ENCODE measurements at places on chromosomes 2 and 18.
A peak's percentile ranks its signal among the peaks of the same experiment; 100 is the strongest.

- no peak for DNase-seq
Observed at GRCh38 chr18:74146756-74147155, 878 bp downstream of the FBXO15 start.

GRCh38 chr2:68366083-68366560 is 1.0 kb downstream of the PLEK start:
- no peak for DNase-seq

DNA sequence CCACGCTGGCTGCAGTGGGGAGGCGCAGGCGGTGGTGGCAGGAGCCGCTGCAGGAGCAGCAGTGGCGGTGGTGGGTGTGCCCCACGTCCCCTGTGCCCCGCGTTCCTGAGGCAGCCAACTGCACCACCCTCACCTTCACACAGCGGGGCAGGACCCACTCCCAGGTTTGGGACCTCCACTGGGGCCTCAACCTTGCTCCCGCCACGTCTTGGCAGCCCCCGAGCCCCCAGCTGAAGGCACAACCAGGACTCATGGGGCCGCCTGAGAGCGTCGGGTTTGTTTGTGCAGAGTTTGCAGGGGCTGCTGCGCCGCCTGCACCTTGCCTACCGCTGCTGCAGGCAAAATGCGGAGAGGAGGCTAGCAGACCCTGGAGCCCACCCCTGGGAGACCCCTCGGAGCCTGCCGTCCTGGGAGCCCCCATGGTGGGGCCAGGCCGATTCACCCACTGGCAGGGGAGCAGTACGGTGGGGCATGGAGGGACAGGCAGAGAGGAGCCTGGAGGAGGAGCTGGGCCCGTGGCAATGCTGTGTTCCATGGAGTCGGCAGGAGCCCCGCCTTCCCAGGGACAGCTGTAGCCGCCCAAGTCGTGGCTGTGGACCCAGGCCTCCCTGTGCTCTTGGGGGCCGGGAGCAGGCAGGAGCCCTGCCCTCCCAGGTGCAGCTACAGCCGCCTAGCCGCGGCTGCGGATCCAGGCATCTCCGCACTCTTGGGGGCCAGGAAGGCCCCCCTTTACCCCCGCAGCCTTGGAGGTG is 14.7 kb upstream of the EML6 start:
- DNase-seq = no peak

- no peak for DNase-seq
Observed at GRCh38 chr2:159497256-159497655, 119.1 kb downstream of the BAZ2B start.

DNA sequence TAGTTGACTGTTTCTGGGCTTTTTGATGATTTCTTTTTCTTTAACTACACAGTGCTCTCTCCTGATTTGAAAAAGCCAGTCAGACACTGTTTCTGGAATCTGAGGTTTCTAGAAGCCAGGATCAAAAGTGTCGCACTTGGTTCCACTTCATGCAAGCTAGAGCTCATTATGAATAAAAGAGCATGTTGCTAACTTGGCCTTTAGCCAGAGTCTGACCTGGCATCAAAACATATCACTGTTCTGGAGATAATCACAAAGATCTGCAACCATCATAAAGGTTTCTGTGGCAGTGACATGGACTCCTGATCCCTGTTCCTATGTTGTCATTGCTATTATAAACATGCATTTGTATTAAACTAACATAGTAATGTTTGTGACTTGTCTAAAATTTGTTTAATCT is 76.1 kb upstream of the MAPRE2 start:
- DNase-seq = no peak

DNA sequence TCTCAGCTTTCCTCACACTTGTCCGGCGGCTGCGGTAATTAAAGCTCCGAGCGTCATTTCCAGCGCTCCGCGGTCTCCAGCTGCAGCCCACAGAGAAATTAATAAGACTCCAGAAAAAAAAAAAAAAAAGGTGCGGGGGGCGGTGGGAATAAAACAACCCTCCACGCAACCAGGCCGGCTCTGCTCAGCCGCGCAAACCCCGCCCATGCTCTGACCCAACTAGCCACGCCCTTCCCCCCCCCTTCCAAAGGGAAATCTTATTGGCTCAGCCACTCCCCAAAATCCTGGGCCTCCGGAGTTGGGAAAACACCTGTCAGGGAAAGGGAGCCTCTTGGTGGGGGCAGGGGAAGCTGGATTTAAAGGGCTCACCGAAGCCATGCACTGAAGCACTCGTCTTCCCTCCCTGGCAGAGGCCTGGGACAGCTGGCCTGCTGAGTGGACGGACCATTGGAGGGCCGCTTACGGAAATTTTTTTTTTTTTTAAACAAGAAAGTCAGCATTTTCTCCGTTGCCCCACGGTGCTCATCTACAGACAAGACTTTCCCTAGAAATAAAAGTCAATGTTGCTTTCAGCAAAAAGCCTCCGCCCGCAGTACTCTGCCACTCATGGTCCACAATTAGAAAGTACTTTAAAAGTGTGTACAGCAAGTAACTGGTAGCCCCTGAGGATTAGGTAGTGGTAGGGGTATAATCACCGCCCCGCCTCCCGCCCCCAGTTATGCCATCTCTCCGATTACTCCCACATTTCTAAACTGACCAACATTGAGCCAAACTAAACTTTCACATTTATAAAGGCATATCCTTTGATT is 674 bp upstream of the ERBB4 start:
- peak; percentile 64 for DNase-seq

GRCh38 chr2:69466728-69467127 is 29.5 kb upstream of the NFU1 start:
- DNase-seq = no peak

DNA sequence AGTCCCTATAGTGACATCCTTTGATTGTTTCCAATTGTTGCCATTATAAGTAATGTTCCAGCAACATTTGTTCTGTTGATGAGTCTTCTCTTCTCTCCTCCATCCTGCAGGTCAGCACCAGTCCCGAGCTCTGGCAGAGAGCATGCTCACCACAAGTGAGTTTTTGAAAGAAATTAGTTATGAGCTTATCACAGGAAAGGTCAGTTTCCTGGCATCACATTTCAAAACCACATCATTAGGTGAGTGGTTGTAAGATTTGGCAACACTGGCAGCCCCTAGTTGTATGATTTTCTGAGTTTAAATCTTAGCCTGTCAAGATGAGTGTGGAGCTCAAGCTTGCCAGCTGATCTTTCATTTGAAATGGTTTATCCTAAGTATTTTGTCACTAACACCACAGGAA is 149.6 kb downstream of the ESCO1 start:
- DNase-seq = no peak

GRCh38 chr18:49227441-49228165 is 232.8 kb downstream of the DYM start:
- DNase-seq = no peak

GRCh38 chr2:40138314-40138713 is 313.6 kb downstream of the SLC8A1 start:
- no peak for DNase-seq

- no peak for DNase-seq
Observed at GRCh38 chr18:45775743-45776142, 49.7 kb upstream of the SIGLEC15 start.

DNA sequence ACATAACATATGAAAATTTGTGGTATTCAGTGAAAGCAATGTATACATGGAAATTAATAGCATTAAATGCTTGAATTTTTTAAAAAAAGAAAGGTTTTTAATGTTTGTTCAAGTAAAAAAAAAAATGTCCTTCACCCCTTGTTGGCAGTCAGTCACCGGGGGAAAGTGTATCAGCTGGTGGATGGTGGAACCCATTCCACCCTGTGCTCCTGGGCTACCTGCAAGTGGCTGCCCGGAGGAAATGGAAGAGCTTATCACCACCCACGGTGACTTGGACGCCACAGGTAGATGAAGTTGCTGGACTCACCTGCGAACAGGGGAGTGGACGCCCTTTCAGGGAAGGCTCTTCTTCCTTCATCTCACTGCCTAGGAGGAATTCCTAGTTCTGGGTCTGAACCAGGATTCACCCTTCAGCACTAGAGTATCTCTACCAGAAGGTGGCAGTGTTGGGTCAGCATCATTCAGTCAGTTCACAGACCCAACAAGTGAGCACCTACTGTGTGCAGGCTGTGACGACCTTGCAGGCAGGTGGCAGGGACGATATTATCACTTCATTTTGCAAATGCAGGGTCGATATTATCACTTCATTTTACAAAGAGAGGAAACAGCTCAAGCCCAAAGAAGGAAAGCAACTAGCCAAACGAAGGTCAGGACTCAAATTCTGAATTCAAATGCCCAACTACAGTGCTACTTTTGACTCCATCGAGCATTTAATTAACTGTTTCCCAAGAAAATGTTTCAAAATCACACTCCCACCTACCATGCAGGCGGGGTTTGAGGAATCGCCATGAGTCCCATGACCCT is 35.8 kb downstream of the CIB4 start:
- peak; percentile 64 for DNase-seq

DNA sequence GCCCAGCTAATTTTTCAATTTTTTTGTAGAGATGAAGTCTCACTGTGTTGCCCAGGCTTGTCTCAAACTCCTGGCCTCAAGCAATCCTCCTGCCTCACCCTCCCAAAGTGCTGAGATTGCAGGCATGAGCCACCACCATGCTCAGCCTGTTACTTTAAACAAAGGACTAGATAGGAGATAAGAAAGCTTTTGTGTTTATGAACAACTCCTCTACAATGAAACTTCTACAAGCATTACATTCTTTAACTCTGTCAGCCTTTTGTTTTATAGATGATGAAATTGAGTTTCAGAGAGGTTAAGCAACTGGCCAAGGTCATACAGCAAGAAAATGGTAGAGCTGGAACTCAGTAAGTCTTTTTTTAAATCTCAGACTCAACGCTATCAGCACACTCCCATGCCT is 22.7 kb downstream of the ALPK2 start:
- no peak for DNase-seq

GRCh38 chr2:189658306-189659212 is 2.7 kb upstream of the ASNSD1 start:
- DNase-seq = no peak

- peak; percentile 28 for DNase-seq
Observed at GRCh38 chr2:151946899-151947812, 118.9 kb upstream of the ARL5A start.

DNA sequence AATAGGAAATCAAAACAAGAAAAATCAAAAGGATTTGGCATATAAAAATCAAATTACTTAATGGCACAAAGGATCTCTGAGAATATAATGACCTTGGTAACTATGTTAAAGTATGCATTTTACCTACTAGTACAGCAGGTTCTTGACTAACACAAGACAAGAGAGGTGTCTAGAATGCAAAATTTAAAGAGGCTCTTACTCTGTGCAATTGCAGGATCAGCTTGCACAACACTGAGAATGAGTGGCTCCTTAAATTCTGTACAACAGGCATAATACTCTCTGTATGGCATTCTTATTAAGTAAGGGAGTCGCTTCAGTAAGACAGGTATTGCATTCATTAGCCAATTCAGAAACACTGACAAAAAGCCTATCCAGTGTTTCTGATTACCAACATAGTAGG is 72.6 kb downstream of the UGP2 start:
- no peak for DNase-seq

GRCh38 chr2:134257965-134258683 is 4.3 kb downstream of the MGAT5 start:
- DNase-seq = no peak

GRCh38 chr2:26335231-26335630 is 10.7 kb upstream of the SELENOI start:
- DNase-seq = no peak

GRCh38 chr2:234858145-234858544 is 93.7 kb upstream of the SH3BP4 start:
- no peak for DNase-seq

- DNase-seq = no peak
Observed at GRCh38 chr18:79525556-79526467, 130.1 kb downstream of the NFATC1 start.

DNA sequence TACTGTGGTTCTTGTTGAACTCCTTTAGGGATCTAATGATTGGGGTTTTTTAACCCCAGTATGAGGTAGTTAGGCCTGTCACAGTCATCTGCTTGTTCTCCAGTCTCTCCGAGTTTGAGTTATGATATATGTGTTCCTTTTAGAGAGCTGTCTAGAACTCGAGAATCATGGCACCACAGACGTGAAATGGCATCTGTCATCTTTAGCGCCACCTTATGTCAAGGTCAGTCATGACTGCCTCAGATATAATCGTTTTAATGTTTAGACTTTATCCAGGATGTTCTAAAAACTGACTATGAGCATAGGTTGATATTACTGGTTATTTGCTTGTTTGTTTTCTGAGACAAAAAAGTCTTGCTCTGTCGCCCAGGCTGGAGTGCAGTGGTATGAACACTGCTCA is 112.2 kb downstream of the CEP192 start:
- no peak for DNase-seq

- no peak for DNase-seq
Observed at GRCh38 chr2:239674981-239675825, 274.4 kb upstream of the HDAC4 start.

GRCh38 chr2:54258166-54258565 is 2.1 kb upstream of the TSPYL6 start:
- DNase-seq = no peak

DNA sequence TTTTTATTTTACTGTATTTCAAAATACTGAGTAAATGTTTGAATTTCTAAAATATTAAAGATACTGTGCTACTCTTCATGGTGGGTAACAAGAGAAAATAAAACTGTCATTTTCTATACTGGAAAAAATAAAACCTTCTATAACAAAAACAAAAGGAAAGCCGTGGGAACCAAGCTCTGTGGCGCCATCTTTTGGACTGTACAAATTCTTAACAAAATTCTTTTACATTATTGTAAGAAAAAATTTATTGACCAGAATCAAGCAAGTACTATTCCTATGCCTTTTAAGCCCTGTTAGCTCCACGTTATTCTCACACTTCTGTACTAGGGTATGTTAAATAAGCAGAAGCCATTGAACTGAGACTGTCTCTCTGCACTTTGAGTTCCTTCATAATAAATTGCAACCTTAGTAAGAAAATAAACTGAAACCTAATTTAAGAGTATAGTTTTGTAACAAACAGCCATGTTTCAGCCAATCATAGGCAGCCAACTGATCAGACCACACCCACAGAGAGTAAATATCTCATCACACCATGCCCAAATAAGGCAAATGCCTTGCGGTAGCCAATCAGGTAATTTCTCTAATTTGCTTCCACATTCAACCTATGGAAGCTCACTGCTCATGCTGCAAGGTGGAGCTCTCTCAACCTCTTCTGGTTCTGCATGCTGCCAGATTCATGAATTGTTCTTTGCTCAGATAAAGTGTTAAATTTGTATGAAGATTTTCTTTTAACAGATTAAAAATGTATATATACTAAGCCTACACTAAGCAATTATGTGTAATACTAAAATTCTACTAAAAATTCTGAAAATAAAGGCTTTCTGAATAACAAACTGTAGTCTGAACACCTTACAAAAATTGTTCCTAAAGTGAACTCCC is 42.2 kb downstream of the HIBCH start:
- DNase-seq = peak; percentile 26

DNA sequence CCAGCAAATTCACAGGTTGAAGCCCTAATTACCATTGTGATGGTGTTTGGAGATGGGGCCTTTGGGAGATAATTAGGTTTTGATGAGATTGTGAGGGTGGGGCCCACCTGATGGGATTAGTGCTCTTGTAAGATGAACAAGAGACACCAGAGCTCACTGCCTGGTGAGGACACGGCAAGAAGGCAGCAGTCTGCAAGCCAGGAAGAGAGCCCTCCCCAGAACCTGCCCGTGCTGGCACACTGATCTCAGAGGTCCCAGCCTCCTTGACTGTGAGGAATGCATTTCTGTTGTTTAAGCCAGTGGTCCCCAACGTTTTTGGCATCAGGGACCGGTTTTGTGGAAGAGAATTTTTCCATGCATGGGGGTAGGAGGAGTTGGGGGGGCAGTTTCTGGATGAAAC is 240.7 kb downstream of the KLHL29 start:
- DNase-seq = no peak

- no peak for DNase-seq
Observed at GRCh38 chr18:66066191-66066590, 315.4 kb downstream of the CDH7 start.

GRCh38 chr2:1097101-1097500 is 146.5 kb downstream of the SNTG2 start:
- no peak for DNase-seq
